ENCODE measurements at places on chromosomes 16 and 17.

DNA sequence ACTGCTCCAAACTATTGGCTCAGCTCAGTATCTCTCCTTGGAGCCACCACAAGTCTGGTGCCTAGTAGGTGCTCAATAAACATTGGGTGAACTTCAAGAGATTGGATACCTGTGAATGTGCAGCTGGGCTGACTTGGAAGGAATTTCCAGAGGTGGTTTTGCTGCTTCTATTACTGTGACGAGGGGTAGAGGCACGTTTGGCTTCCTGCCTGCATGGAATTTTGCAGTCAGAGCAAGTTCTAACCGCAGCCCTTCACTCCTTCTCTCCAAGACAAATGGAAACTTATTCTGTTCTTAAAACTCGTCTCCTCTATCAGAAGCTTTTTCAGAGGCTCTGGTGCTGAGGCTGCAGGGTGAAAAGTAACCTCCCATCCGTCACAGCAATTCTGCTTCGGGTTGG is 342.5 kb downstream of the CPPED1 start:
- no peak for DNase-seq

GRCh38 chr16:2981177-2981898 is 1.1 kb upstream of the PKMYT1 start:
- no peak for DNase-seq

DNA sequence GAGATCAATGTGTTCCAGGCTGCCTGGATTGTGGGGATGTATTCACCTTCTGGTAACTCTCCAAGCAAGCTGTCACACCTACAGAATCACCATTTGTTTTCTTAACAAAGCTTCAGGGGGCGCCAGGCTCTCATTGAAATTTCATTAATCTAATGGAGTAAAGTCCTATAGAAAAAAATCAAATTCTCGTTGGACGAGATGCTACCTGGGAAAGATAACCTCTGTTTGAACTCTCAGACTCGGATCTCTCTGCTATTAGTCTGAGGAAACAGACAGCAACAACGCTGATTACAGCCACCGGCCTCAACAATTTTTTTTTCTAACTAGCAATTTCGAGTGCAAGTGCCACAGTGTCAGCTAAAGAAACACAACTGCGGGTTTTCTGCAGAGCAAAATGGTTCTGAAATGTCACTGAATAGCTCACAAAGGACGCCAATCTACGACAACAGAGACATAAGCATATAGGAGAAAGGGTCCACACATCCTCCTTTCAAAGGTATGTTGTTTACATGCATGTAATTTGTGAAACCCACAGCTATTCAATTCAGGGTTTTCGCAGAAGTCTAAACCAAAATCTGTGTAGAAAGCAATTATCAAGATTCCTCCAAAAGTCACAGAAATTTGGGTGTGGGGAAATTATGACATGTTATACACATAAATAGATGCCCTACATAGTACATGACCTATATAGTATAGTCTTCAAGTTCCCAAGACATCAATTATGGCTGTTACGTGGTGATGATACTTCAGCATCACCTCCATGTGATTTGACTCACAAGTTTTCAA is 135.8 kb downstream of the SKAP1 start:
- DNase-seq, result no peak

- no peak for DNase-seq
Measured at GRCh38 chr17:76184290-76184689, 43.2 kb upstream of the FOXJ1 start.

GRCh38 chr17:10428781-10429180 is 7.0 kb upstream of the MYH8 start:
- no peak for DNase-seq

GRCh38 chr16:54334208-54334607 is 47.6 kb upstream of the IRX3 start:
- no peak for DNase-seq

DNA sequence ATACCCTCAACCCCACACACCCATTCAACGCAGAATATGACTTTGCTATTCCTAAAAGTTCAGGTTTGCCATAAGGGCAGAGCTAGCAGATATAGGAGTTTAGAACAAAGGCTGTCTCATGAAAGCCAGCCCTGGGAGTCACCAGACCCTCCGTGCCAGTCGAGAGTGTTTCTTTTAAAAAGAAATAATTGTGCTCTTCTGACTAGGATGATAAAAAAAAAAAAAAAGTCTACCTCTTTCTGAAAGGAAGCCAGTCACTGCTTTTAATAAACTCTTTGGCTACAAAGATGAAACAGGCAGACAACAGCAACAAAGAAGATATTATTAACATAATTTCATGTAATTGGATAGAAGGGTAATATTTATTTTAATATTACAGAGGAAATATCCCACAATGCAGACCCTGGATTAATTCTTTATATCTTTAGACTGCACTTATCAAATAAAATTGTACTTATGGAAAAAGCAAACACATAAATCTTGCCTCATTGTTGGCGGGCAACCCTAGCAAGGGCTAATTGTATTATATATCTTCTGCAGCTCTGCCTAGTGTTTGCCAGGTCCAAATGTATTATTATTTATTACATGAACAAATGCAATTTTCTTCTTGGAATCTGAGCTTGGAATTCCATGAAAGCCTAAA is 277.5 kb upstream of the DYNLRB2 start:
- no peak for DNase-seq

DNA sequence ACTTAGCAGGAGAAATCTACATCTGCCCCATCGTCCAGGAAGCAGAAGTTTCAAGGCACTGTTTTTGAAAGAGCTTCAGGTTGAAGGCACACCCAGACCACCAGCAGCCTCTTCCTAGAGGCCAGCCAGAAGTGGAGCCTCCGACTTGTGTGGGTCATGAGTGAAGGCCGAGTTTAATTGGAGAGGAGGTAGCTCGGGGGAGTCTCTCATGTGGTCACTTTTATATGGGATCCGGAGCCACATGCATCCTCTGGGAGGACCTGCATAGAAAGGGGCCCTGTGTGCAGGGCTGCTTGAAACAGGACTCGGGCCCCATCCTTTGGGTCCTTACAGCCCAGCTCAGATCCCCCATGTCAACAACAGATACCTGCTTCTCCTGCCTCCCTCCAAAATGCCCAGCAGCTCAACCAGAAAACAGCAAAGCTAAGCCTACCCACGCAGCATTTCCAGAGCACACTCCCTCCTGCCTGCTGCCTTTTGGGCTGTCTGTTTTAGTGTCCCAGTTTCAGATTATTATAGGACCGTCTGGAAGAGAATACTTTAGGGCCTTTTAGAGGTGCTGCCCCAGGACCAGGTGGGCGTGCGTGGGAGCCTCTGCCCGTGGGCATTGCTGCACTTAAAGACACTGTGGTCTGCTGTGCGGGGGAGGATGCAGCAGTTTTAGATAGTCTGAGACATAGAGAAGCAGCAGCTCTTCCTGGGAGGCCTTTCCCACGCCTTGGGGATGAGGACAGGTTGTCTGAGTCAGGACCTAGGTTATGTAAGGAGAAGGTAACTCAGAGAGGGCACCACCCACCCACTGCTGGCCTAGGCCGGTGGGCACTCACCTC is 29.5 kb downstream of the MPRIP start:
- DNase-seq, result no peak

- no peak for DNase-seq
Measured at GRCh38 chr16:85782451-85782850, 16.9 kb downstream of the EMC8 start.

DNA sequence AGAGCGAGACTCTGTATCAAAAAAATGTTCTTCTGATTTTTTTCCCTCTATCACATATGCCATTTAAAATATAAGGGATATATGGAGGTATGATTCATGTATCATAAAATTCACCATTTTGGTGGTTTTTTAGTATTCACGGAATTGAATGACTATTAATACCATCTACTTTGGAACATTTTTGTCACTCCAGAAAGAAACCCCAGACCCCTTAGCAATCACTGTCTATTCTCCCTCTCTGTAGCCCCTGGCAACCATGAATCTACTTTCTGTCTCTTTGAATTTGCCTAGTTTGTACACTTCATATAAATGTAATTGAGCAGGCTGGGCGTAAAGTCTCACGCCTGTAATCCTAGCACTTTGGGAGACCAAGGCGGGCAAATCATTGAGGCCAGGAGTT is 75.9 kb downstream of the PRKCA start:
- DNase-seq, result no peak

- no peak for DNase-seq
Measured at GRCh38 chr17:34051046-34051445, 204.0 kb upstream of the CCL2 start.

- DNase-seq, result peak; percentile 63
Measured at GRCh38 chr17:40803617-40804082, 3.9 kb upstream of the KRT28 start.

GRCh38 chr17:67503184-67503583 is 126.1 kb downstream of the PITPNC1 start:
- DNase-seq, result no peak

GRCh38 chr16:12272264-12272663 is 295.7 kb downstream of the SNX29 start:
- no peak for DNase-seq

DNA sequence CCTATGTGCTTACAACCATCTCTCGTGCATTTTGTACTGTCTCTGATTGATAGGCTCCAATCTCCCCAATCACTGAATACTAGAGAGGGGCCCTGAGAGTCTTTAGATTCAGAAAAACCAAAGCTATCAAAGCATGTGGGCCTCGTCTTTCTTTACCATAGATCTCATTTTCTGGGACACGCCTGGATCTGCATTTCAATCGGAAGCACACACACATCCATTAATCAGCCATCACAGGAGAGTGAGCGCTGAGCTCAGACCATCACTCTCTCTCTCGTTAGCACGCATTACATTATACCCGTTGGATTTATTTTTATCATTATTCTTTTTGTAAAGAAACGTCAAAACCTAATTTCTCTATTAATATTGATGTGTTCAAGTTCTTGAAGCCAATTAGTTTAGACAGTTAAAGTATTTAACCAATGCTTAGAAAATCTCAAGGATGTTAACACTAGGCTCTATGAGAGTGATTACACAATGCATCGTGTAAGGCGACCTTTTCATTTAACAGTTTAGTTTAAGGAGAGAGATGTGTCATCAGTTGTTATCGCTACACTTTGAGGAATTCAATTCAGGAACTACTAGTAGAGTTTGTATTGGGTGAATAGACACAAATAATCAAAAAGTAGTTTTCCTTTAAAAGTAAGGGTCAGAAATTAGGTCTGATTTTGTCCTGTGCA is 650.7 kb downstream of the CDH8 start:
- no peak for DNase-seq

GRCh38 chr17:49965524-49965909 is 3.5 kb upstream of the DLX4 start:
- DNase-seq, result no peak

- DNase-seq, result no peak
Measured at GRCh38 chr16:73713251-73713650, 583.4 kb upstream of the PSMD7 start.

DNA sequence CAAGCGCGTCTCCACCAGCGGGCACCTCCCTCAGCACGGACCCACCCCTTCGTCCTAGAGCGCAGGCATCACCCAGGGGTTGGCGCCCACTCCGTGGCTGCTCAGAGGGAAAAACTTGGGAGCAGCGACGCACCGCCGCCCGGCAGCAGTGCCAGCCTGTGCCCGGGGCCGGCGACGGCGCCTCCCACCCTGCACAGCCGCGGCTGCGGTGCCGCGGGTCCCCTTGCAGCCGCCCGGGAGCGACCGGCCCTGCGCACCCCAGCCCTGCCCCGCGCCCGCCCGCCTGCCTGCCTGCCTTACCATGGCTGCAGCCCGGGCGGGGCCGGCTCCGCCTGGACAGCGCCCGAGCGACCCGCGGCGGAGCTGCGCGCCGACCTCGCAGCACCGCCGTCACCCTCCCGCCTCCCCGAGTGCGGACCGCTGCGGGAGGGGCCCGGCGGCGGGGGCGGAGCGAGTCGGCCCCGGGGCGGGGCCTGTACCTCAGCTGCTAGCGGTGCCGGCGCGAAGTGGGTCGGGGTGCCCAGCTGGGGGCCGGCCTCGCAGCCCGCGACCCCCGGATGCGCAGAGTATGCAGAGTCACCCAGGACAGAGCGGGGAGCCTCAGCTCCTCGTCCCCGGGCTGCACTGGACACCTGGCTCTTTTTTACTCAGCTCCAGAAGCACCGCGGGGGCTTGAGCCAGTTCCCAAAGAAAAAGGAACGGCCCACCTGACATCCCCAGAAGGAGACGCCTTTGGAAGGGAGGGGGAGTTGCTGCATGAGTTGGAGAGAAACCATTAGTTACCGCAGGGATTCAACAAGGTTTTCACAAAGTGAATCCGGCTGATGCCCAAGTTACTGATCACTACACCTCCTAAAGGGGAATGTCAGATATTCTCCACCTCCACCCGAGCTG is 17.5 kb upstream of the MTMR4 start:
- peak; percentile 42 for DNase-seq

GRCh38 chr16:84223456-84223855 is 16.4 kb downstream of the KCNG4 start:
- no peak for DNase-seq

GRCh38 chr17:39925282-39926134 is 1.9 kb downstream of the ORMDL3 start:
- DNase-seq, result no peak

DNA sequence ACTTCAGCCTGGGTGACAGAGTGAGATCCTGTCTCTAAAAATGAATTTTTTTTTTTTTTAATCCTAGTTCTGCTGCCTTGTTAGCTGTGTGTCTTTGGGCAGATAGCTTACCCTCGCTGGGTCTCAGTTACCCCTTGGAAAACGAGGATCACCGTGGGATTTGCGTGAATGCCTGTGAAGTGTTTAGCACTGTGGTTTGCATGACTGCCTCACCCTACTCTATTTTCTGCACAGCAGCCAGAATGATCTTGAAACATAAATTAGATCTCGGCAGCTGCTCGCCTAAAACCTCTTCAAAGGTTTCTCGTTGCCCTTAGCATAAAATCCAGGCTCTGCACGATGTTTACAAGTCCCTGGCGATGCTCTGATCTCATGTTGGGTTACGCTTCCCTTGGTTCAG is 71.2 kb upstream of the GRIN2A start:
- no peak for DNase-seq

GRCh38 chr16:72367851-72368250 is 195.9 kb upstream of the PMFBP1 start:
- DNase-seq, result no peak

DNA sequence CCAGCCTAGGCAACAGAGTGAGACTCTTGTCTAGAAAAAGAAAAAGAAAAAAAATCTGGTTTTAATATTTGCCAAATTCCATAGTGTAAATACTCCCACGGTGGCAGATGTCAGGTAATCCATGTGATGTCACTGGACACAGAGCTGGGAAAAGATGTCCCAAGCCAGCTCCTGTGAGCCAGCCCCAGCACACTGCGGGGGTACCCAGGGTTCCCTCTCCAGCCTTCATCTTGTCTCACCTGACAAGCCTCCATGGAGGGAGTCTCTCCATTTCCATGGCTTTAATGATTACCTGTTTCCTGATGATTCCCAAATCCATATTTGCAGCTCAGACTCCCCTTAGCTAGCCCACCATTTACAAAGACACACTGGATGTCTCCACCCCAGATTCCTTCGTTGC is 4.6 kb downstream of the CD300LB start:
- DNase-seq, result no peak

DNA sequence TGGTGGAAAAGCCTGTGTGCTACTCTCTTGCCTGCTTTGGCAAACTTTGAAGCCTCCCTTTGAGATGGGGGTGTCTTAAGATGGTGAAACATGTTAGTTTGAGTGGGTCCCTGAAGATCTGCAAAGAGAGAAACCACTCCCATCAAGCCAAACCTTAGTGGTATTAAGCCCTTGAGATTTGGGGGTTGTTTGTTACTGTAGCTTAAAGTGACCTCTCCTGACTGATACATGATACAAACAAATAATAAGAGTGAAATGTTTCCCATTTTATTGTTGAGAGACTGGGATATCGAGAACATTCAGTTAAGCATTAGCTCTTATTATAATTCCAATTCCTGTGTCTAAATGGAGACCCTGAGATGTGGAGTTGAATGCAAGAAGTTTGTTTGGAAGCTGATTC is 63.1 kb downstream of the NT5M start:
- no peak for DNase-seq

All from hematopoietic multipotent progenitor cell treated with erythropoietin and hydrocortisone succinate and interleukin-3 and kit ligand, for 15 days (in vitro differentiated cells).